SW 1271 (cell line): ENCODE measurements at places on chromosomes 6 and 20.

- DNase-seq: peak; percentile 85
These were observed 13.4 kb upstream of the BTN3A2 start for GRCh38 chr6:26351544-26351953.

GRCh38 chr6:15253203-15254022 is 7.5 kb downstream of the JARID2 start:
- no peak for DNase-seq

- DNase-seq: no peak
These were observed 40.9 kb upstream of the NNAT start for GRCh38 chr20:37479925-37480691.

DNA sequence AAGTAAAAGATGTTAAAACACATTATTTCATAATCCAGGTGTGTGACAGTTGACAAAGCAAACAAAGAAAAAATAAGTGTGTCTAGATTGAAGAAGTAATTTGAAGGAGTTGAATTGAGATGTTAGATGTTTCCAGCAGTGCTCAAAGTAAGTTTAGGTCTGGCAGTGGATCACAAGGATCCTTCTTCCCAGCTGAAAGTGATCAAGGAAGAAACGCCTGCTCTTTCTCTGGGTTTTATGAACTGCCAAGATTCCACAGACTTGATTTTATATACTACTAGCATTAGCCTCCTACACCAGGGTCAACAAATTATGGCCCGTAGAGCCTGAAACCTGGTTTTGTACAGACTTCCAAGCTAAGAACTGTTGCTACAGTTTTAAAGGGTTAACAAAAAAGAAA is 30.3 kb downstream of the STX7 start:
- no peak for DNase-seq

GRCh38 chr6:21334651-21335050 is 258.9 kb upstream of the SOX4 start:
- DNase-seq: no peak

DNA sequence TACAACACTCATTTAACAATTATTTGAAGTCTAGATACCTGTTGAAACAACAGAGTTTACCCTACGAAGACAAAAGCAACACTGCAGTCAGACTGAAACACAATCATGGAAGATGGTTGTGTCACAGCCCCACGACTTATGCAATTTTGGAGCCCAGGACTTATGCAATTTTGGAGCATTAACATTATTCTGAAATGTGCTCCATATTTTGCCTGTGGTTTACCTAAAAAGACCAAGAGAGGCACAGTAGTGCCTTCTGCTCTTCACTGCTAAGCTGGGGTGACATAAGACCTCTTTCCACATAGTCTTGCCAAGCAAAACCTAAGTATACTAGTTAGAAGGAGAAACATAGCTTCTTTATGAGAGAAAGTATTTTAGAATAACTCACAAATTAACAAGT is 216.5 kb downstream of the PTPRK start:
- no peak for DNase-seq
